Activated CD8-positive, alpha-beta memory T cell treated with anti-CD3 and anti-CD28 coated beads, Interleukin-2, amount 10 ng/mL, durations not matched to agents 7 days and 5 days (primary cell): ENCODE measurements at places on chromosomes 16 and 17. TPM values are rescaled to one million over a fixed set of nuclear protein-coding genes. Genes with fewer than 3 reads are reported as not detected.
A peak's percentile ranks its signal among the peaks of the same experiment; 100 is the strongest.

- H3K4me1 ChIP-seq: no peaks in the 10 kb centered on the region
- DNase-seq: no peak
- H3K4me3 ChIP-seq: no peak overlapping the region
- peaks cover 3% of the 10 kb centered on the region for H3K36me3 ChIP-seq
Measured at GRCh38 chr17:82793974-82794630, 42.2 kb downstream of the TBCD start.

DNA sequence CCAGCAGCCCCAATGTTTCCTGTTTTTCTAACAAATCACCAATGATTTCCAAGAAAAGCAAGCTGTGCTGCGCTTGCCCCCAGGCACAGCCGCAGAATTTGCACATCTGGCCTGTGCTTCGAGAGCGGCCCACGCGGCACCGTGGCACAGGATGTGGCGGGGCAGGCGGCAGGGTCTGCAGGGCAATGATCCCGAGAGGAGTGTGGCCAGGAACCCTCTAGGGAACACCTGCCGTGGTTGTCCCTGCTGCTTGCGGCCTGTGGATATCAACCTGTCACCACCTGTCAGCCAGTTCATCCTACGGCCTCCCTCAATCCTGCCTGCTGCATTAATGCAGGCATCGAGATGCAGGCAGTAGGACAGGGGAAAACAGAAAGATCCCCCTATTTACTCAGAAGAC, 24.0 kb downstream of the PIK3R5 start:
- H3K27ac ChIP-seq: peak overlapping the region; percentile 92
- H3K36me3 ChIP-seq: peaks cover 49% of the 10 kb centered on the region
- H3K4me1 ChIP-seq: peaks cover 65% of the 10 kb centered on the region
- peak overlapping the region; percentile 72 for H3K4me3 ChIP-seq
- DNase-seq: peak; percentile 86

GRCh38 chr16:59905131-59905530, 1171.0 kb upstream of the GOT2 start:
- H3K27me3 ChIP-seq: no peaks in the 10 kb centered on the region
- no peak overlapping the region for H3K4me3 ChIP-seq
- no peak overlapping the region for H3K27ac ChIP-seq
- H3K36me3 ChIP-seq: no peaks in the 10 kb centered on the region
- no peak for DNase-seq

DNA sequence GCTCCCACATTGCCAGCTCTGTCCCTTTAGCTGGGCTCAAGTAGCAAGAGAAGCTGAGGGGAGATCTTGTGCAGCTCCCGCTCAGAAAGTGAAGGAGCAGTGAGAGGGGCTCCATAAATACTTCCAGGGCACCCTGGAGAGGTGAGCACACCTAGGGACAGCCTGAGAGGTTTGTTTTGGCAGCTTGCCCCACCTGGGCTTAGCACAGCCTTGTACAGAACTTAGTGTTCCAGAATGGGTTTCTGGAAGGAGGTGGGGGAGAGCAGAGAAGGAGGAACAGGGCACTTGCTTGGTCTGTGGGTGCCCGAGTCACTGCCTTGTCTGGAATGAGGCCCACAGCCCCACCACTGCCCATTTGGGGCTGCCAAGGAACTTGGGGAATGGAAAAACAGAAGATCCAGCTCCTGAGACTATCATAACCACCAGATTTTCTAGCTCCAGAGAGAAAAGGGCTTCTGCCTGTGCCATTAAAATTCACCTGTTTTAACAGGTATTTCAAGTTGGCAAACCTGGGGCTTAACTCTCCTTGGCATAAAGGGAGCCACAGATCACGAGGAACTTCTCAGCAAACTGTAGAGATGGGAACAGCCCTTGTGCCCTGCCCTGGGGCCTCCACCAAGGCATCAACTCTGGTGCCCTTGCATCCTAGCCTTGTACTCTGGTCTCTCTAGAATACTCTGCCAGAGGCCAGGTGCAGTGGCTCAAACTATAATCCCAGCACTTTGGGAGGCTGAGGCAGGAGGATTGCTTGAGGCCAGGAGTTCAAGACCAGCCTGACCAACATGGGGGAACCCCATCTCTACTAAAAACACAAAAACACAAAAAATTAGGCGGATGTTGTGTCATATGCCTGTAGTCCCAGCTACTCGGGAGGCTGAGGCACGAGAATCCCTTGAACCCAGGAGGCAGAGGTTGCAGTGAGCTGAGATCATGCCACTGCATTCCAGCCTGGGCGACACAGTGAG, 1.9 kb downstream of the PRR15L start:
- no peaks in the 10 kb centered on the region for H3K36me3 ChIP-seq
- no peaks in the 10 kb centered on the region for H3K4me1 ChIP-seq
- H3K27ac ChIP-seq: peak overlapping the region; percentile 38

GRCh38 chr16:76741623-76742022, 449.4 kb upstream of the MON1B start:
- no peak for DNase-seq
- no peaks in the 10 kb centered on the region for H3K36me3 ChIP-seq
- H3K27ac ChIP-seq: no peak overlapping the region
- H3K27me3 ChIP-seq: no peaks in the 10 kb centered on the region

- peak; percentile 54 for DNase-seq
- no peak overlapping the region for H3K27ac ChIP-seq
- no peaks in the 10 kb centered on the region for H3K27me3 ChIP-seq
- H3K36me3 ChIP-seq: no peaks in the 10 kb centered on the region
Measured at GRCh38 chr17:142102-142661, 4.8 kb downstream of the SCGB1C2 start.

DNA sequence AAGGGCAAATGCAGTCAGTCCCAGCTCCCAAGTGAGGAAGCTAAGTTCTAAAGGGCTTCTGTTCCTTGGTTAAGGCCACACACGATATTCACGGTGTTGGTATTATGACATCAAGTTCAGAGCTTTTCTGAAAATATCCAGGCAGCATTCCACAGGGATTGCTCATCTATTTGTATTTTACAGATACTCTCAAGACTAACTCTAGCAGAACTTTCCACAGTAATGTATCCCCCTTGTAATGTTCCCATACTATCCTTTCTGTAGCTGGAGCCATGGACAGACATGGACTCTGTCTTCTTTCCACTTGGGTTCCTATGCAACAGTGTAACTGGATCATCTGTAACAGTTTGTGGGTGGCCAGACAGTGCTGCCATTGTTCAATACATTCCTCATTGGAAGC, 13.5 kb downstream of the SDR42E1 start:
- H3K4me3 ChIP-seq: no peak overlapping the region
- peaks cover 4% of the 10 kb centered on the region for H3K4me1 ChIP-seq
- DNase-seq: no peak
- peaks cover 18% of the 10 kb centered on the region for H3K36me3 ChIP-seq
- no peak overlapping the region for H3K27ac ChIP-seq

- DNase-seq: no peak
- H3K36me3 ChIP-seq: no peaks in the 10 kb centered on the region
- H3K4me3 ChIP-seq: no peak overlapping the region
- H3K27me3 ChIP-seq: peaks cover 3% of the 10 kb centered on the region
Measured at GRCh38 chr16:19781226-19781625, 63.2 kb downstream of the IQCK start.

- no peaks in the 10 kb centered on the region for H3K27me3 ChIP-seq
- H3K36me3 ChIP-seq: peaks cover 25% of the 10 kb centered on the region
- peak overlapping the region; percentile 50 for H3K4me3 ChIP-seq
- H3K4me1 ChIP-seq: peaks cover 76% of the 10 kb centered on the region
- DNase-seq: peak; percentile 53
Measured at GRCh38 chr17:46154151-46154816, 38.9 kb downstream of the KANSL1 start.

GRCh38 chr16:525520-526180, 1.9 kb upstream of the CAPN15 start:
- peak overlapping the region; percentile 96 for H3K27ac ChIP-seq
- DNase-seq: peak; percentile 91
- H3K4me1 ChIP-seq: peaks cover 47% of the 10 kb centered on the region

- H3K27me3 ChIP-seq: no peaks in the 10 kb centered on the region
- H3K4me1 ChIP-seq: no peaks in the 10 kb centered on the region
- H3K36me3 ChIP-seq: no peaks in the 10 kb centered on the region
- H3K4me3 ChIP-seq: no peak overlapping the region
- no peak for DNase-seq
- no peak overlapping the region for H3K27ac ChIP-seq
Measured at GRCh38 chr16:14398014-14398717, 231.9 kb downstream of the PARN start.

GRCh38 chr17:51154176-51154575, 817 bp downstream of the NME1 start:
- H3K4me1 ChIP-seq: peaks cover 26% of the 10 kb centered on the region
- no peaks in the 10 kb centered on the region for H3K27me3 ChIP-seq
- H3K27ac ChIP-seq: no peak overlapping the region
- no peak for DNase-seq

GRCh38 chr17:33908363-33909064, 346.6 kb upstream of the CCL2 start:
- no peak overlapping the region for H3K27ac ChIP-seq
- peaks cover 3% of the 10 kb centered on the region for H3K27me3 ChIP-seq
- H3K36me3 ChIP-seq: no peaks in the 10 kb centered on the region
- no peaks in the 10 kb centered on the region for H3K4me1 ChIP-seq

GRCh38 chr16:50616386-50616785, 64.7 kb downstream of the SNX20 start:
- H3K4me3 ChIP-seq: no peak overlapping the region
- H3K27ac ChIP-seq: no peak overlapping the region
- no peaks in the 10 kb centered on the region for H3K27me3 ChIP-seq
- no peak for DNase-seq

- H3K27me3 ChIP-seq: no peaks in the 10 kb centered on the region
- no peaks in the 10 kb centered on the region for H3K4me1 ChIP-seq
- DNase-seq: no peak
- no peak overlapping the region for H3K27ac ChIP-seq
- no peaks in the 10 kb centered on the region for H3K36me3 ChIP-seq
- H3K4me3 ChIP-seq: no peak overlapping the region
Measured at GRCh38 chr17:64729201-64729600, 67.1 kb upstream of the SMURF2 start.

Gene KRTAP4-6
- not detected for total RNA-seq

Gene KRT16
- total RNA-seq: not detected

Gene SRR
- 18.8 TPM for total RNA-seq

Gene LGALS3BP
- 75.7 TPM for total RNA-seq

Gene ZNRF1
- 16.1 TPM for total RNA-seq

Gene C17orf107
- 0.98 TPM for total RNA-seq
